ENCODE measurements at places on chromosomes 11 and 22. TPM values are rescaled to one million over a fixed set of nuclear protein-coding genes. Genes with fewer than 3 reads are reported as not detected.

DNA sequence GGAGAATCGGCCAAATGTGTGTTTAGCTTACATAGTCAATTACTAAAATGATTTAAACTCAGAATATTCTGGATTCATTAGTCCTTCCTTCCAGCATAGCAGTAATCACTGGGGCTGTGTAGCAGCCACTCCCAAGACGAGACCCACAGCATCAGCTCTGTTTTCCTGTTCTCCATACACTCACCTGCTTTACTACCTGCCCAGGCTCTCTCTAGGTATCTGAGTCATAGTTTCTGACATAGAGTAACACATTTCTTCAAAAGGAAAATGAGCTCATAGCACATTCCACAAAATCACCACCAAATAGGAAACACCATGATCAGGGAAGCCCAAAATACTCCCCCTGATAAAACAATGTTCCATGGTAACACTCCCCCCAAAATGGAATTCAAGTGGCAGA lies 22.9 kb downstream of the MORC2 start:
- DNase-seq, result no peak

- DNase-seq, result no peak
Measured at GRCh38 chr11:45184640-45185039, 38.2 kb downstream of the PRDM11 start.

DNA sequence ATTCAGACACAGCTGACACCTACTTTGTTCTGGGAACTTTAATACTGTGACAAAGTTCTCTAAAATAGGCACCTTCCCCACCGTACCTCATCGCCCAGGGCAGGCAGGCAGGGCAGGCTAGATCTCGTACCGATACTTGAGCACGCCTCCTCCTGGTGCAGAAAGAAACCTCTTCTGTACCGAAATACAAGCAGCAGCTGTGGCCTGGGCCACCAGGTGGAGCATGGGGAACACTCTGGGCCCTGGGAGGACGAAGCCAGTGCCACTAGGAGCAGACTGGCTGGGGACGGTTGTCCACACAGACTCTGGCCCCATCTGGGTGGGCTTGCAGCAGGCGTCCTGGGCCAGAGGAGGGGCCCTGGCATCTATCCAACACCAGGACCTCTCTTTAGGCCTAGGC lies 12.8 kb downstream of the PMM1 start:
- DNase-seq, result no peak

- DNase-seq, result no peak
Measured at GRCh38 chr11:67586568-67587250, 3.1 kb downstream of the GSTP1 start.

DNA sequence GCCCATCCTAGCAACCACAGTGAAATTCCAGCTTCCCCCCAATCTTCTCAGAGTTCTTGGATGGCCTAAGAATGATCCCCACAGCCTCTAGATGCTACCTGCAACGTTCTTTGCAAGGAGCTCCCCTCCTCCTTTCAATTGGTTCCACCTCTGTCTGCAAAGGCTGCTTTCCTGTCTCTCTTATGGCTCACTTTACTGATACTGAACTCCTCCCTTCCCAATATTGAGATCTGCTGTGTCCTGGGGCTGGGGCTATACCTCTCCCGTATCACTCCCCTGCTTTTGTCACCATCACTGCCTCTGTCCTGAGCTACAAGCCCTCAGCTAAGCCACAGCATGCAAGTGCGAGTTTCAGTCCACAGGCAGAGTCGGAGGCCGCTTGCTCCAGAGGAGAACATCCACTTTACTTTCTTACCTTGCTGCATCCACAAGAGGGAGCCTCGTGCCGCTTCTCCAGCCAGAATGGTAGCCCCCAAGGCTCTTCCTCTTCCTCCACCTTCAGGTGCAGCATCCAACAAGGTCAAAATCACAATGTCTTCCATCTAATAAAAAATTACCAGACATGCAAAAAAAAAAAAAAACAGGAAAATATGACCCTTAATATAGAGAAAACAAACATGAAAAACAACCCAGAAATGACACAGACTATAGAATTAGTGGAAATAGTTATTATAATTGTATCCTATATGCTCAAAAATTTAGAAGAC lies 48.6 kb upstream of the TMEM45B start:
- DNase-seq, result no peak

Gene PNPLA5
- total RNA-seq, result not detected

Gene SNX32
- total RNA-seq, result 2.6 TPM

All from ureter (tissue), 1 donor.